ENCODE measurements at places on chromosomes 3 and 15.

DNA sequence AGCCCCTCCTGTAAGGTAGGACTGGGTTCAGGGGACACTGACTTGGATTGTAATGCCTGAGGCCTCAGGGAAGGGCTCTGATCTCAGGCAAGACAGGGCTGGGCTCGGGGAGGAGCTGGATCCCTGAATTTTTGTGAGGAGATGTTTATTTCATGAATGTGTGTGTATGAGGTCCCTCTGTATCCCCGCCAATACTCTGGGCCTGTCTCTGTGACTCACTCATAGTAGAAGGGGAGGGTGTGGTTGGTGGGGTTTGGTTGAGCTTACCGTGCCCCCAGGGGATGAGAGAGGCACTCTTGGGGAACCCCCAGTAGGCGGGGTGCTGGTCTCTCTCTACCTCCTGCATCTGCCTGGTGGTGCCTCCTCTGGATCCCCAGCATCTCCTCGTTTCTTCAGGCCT lies 28.1 kb downstream of the RPSA start:
- no peak for DNase-seq

DNA sequence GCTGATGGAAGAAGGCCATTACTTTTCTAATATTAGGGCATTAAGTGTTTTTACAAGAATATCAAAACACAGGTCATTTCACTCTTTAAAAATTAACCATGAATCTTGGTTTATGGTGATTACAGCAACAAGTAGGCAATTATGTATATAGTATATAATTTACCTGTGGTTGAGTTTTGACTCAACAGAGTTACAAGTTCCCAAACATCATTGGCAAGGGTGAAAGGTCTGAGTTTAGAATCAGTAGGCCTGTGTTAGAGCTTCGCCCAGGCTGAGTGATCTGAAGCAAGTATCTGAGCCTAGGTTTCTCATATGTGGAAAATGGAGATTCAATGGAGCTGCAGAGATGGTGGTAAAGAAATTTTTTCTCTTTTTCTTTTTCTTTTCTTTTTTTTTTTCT lies 25.1 kb upstream of the LPP start:
- DNase-seq, result no peak

DNA sequence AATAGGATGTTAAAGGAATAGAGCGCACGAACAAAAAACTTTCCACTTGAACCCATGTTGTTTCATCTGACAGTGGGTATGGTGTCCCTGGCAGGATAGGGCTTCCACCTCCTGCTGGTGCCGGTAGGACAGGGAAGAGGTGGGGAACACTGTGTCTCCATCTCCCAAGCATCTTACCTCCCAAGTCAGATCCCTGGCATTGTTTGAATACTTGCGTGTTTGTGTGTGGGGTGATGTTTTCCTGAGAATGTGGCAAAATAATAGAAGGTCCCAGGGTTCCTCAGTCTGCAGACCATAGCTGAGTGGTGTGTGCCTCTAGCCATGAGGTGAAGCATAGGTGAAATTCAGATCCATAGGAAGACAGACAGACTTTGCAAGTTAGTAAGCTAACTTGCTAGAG lies 119.4 kb downstream of the IGF1R start:
- DNase-seq, result no peak

GRCh38 chr3:193991666-193992424 lies 144.1 kb upstream of the HES1 start:
- DNase-seq, result no peak

DNA sequence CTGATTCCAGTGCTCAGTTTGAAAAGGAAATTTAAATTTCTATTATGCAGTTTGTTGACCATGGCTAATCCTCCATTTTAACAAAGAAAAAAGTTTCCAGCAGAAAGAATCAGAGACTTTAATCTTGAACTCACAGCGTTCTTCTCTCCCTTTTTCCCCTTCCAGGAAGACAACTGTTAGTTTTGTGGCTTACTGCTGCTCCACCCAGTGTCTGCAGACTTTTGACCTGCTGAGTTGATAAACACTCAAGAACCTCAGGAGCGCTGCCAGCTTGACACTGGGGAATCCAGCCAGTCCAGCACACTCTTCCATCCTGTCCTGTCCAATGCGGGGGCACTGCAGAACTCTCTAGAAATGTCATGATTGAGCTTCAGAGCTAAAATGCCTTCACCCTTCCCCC lies 134.6 kb downstream of the LRRC28 start:
- no peak for DNase-seq
